ENCODE measurements at places on chromosomes 1 and 21.
A peak's percentile ranks its signal among the peaks of the same experiment; 100 is the strongest.

DNA sequence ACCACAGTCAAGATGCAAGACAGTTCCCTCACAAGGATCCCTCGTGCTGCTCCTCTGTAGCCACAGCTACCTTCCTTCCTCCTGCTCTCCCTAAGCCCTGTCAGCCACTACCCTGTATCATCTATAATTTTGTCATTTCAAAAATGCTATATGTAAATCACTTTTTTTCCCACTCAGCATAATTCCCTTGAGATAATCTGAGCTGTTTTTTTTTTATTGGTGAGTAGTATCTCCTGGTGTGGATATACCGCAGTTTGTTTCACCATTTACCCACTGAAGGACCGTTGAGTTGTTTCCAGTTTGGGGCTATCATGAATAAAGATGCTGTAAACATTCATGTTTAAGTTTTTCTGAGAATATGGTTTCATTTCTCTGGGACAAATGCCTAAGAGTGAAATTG lies 88.2 kb downstream of the HUNK start:
- no peak for DNase-seq

GRCh38 chr1:19009126-19009881 lies 52.8 kb upstream of the IFFO2 start:
- no peak for DNase-seq

GRCh38 chr1:117967881-117968280 lies 38.3 kb downstream of the WDR3 start:
- peak; percentile 98 for DNase-seq

DNA sequence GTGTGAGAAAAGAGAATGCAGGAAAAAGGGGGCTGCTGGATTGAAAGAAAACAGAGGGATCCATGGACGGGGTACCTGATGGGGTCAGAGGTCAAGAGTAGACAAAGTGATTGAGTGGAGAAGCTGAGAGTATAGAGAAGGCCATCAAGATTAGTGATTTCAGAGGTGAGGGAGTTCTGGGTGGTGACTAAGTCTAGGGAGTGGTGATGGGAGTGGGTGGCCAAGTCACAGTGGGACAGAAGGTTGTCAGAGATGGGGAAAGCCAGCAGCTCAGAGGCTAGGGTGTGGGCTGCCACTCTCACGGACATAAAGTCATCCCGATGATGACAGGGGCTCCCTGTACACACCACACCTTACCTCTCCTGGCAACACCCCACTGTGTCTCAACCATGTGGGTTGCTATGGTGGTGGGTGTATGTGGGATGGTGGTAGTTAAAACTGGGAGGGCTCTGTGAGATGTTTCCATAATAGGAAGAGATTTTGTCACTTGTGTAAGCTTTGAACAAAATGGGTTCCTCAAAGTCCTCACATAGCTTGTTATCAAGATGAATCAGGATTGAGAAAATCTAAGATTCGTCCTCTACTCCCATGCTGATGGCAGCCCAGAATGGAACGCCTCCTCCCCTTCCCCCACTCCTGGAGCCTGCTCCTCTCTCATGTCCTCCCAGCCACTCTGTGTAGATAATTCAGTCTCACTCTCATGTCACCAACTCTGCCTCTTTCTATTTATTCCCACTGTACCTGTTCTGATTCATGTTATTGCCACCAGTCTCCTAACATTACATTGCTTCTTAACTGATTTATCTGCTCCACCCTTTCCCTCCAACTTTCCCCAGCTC lies 20.3 kb upstream of the CSF1 start:
- no peak for DNase-seq

DNA sequence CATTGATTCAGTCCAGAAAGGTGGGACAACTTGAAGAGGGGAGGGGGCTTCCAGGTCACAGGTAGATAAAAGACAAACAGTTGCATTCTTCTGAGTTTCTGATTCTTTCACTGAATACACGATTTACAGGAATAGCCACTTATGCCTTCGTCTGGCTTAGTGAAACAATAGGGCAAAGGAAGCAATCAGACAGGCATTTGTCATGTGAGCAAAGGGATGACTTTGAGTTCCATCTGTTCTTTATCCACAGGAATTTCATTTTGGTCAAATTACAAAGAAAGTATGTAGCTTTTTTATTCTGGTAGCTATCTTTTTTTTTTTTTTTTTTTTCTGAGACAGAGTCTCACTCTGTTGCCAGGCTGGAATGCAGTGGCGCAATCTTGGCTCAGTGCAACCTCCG lies 202.5 kb downstream of the TTLL7 start:
- no peak for DNase-seq

DNA sequence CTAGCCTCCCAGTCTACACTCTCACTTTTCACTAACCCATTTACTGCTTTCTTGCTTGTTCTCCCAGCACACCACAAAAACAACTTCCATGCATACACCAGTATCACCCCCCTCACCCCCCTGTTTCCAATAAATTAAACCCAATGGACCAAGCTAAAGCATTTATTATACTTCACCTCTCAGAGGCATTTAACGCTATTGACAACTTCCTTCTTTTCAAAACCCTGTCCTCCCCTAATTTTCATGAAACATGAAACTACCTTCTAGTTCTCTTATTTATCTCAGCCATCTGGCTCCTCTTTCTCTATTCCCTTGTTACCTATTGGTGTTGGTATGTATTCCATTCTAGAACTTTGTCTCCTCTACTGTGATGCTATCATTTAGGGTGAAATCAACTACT lies 32.3 kb downstream of the PTPRC start:
- DNase-seq = no peak

- no peak for DNase-seq
Observed at GRCh38 chr1:81430955-81431623, 369.6 kb upstream of the ADGRL2 start.

DNA sequence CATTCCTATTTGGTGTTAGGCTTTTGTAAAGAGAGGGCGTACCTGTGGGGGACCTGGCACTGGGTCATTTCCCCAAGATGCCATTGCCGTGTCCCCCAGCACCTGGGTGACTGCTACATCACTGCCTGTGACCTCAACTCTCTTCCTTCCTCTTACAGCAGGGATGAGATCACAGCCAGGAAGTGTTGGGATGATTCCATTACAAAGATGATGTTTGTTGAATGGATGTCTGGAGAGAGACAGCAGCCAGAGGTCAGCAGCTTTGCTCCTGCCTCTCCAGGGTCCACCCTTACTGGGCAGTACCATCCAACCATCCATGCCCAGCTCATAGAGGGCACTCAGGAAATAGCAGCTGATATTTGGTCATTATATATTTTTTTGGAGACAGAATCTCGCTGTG lies 35.1 kb downstream of the TMEM51 start:
- DNase-seq = no peak

DNA sequence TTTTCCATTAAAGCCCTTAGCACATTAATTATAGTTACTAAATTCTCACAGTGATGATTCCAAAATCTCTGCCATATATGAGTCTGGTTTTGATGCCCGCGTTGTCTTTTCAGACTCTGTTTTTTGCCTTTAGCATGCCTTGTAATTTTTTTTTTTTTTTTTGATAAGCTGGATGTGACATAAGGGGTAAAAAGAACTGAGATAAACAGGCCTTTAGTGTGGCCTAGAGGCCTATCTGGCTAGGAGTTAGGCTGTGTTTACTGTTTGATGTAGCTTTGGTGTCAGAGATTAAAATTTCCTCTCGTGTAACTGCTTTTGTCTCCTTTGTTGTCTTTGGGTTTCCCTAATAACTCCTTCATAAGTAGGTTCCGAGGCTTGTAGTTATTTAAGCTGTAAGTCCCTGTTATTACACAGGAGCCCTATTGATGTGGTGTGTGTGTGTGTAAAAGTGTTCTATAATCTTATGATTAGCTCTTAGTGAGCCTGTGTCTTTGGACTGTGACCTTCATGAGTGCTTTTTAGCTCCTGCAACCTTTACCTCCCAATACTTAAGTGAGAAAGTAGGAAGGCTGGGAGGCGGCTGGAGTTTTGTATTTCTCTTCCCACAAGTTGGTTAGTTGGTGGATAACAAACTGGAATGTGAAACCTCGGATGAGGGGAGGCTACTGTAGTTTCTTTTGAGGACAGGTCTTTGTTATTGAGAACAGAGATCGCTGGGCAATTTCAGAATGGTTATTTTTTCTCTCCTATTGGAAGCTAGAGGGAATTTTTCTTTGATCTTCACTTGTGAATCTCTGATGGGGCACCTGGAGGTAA lies 19.3 kb downstream of the HS2ST1 start:
- no peak for DNase-seq
